ENCODE measurements at places on chromosomes 11 and 22.

DNA sequence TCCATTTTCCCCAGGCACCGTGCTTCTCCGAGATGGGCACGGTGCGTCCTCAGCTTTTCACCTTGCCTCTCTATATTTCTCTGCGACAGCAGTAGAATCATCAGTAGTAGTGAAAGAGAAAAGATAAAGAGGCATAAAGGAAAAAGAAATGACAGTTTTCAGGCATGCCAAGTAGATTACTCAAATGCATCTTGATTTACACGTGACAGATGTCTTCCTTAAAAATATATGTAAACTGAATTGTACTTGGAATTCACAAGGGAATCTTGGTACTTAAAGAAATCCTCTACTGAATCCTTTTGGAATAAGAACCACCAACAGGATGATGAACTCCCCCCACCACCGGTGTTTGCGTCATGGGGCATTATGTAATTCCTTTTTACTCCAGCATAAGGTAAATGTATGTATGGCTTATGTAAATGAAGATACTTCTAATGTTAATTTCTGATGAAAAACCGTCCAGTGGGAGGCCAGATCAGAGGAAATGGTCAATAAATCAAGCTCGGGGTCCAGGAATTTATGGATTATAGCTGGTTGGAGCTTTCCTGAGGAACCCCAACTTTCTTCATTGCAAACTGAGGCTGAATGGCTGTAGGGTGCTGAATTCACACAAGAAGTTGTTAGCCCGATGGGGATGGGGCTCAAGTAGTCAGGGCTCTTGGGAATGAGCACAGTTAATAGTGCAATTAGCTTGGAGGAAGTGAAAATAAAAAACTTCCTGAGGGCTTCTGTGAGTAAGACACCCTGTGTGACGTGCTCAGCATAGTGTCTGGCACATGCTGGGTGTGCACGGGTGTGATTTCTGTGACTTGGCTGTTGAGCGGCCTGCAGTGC, 630.4 kb downstream of the OPCML start:
- no peak for DNase-seq

DNA sequence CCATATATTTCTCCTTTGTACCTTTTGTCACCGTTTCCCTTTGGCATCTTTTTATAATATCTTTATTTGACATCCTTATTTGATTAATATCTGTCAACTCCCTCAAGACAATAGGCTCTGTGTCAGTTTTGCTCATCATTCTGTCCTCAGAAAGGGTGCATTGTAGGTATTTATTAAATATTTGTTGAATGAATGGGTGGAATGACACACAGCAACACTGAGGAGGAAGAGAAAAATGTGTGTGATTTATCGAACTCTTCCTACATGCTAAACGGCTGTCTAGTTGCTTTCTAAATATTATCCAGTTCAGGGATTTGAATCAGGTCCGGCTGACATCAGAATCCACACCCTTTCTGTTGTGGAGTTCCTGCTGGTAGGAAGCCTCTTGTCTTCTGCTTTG, 98.2 kb downstream of the NAV2 start:
- no peak for DNase-seq

- DNase-seq: no peak
These were observed 24.6 kb upstream of the TMEM218 start for GRCh38 chr11:125136001-125136400.

- DNase-seq: no peak
These were observed 2000.4 kb upstream of the RAG2 start for GRCh38 chr11:38598418-38598817.

DNA sequence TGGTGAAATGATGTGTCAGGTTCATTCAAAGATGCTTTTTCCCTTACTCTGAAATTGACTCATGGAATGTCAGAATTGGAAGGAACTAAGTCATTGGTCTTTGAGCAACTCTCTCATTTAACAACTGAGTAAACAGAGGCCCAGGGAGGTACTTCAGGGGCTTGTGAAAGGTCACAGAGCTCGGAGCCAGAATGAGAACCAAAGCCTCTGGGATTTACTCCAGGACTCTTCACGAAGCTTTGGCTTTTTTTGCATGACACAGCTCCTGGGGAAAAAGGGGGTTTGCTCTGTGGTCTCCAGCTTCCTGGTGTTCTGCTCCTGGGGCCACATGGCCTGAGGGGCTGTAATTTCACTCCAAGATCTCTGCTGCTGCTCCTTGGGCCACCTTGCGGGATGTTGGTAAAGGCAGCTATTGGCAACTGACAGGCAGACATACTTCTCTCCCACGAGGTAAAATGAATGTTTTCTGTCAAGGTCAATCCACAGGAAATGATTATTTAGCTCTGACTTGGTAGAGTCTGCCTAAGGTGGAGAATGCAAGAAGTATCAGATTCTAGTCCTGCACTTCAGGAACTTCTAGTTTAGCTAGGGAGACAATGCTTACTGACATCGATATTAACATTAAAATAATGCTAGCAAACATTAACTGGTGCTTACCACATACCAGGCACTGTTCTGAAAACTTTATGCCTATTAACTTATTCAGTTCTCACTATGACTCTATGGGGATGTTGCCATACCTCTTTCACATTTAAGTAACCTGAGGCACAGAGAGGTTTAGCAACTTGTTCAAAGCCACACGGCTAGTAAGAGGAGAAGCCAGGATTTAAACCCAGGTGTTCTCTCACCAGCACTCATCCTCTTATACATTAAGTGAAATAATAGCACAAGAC, 16.1 kb downstream of the PKNOX2 start:
- no peak for DNase-seq

GRCh38 chr11:46639197-46639839, 22.0 kb downstream of the ATG13 start:
- no peak for DNase-seq

DNA sequence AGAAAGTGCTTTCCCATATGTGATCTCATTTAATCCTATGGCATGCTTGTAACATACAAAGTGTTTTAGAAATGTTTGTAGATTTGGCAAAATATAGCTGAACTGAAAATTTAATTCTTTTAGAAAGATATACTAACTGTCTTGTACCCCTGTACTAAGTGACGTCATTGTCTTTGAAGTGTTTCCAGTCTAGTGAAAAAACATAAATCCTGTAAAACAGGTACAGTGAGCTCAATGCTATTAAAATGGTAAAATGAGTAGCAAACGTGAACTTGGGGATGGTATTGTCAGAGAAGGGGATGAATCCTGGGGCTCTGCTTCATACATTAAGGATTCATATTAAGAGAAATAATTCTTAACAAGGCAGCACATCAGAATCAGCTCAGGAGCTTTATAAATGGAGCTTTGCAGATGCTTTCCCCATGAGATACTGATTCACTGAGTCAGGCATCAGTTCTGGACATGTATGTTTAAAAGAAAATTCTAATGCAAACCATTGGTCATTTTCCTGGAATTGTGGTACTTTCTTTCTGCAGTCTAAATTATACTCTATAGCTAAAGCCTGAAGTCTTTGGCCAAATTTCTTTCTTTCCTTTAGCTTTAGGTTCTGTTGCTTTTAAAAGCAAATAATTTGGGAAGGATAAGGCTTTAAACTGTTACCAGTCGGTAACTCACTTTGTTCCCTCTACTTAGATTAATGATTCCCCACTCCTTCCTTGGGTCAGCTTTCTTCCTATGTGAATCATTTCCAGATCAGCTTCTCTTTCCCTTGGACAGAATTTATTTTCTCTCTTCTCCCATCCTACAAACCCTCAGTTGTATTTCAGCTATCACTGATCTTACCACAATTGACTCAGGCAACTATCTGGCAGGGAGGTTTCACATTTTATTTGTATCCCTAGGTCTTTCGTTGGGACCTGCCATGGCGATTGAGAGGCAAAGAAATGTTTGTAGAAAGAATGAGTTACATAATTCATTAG, 57.5 kb upstream of the DDI1 start:
- no peak for DNase-seq

DNA sequence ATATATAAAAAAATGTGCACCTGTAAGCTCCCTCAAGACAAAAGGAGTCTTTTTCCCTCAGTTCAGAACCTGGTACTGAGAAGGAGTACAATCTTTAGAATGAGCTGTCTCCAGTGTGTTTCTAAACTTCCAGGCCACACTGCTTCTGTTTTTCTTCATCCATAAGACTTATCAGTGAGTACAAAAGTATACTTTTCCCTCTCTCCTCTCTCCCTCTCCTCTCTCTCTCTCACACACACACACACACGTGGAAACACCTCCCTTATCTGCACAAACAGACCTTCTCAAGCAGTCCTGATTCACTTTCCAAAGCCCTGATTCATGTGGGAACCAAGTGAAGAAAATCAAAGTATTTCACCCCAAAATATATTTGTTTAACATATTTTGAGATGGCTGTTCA, 220.7 kb upstream of the UBASH3B start:
- DNase-seq: no peak

Data from stimulated activated CD4-positive, alpha-beta T cell treated with anti-CD3 and anti-CD28 coated beads, Interleukin-12 subunit alpha, Interleukin-12 subunit beta, amount 100 ng/mL, for 24 hours (primary cell).